Stimulated activated CD4-positive, alpha-beta T cell treated with anti-CD3 and anti-CD28 coated beads, Interleukin-1b, Interleukin-23, amount 100 ng/mL, for 48 hours (primary cell): ENCODE measurements at places on chromosomes 2 and 18.

DNA sequence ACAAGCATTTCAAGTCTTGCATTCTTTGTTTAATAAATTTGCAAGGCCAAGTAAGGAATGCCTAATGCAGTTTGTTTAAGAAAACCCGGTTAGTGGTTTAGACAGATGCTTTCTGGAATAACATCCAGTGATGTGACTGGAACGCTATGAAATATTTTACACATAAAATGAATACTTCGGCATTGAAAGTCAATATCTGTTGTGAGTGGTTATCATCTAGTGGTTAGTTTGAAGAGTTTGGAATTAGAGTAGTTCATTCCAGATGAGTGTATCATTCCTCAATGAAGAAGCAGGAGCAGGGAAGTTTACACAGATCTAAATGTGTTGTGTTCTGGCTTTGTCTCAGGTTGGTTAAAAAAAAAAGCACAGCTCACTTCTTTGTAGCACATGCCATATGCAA, 608.0 kb upstream of the PIK3C3 start:
- no peak for DNase-seq

GRCh38 chr2:7094231-7094741, 177.1 kb downstream of the RNF144A start:
- no peak for DNase-seq

- no peak for DNase-seq
Measured at GRCh38 chr2:68846091-68846490, 25.1 kb downstream of the BMP10 start.

DNA sequence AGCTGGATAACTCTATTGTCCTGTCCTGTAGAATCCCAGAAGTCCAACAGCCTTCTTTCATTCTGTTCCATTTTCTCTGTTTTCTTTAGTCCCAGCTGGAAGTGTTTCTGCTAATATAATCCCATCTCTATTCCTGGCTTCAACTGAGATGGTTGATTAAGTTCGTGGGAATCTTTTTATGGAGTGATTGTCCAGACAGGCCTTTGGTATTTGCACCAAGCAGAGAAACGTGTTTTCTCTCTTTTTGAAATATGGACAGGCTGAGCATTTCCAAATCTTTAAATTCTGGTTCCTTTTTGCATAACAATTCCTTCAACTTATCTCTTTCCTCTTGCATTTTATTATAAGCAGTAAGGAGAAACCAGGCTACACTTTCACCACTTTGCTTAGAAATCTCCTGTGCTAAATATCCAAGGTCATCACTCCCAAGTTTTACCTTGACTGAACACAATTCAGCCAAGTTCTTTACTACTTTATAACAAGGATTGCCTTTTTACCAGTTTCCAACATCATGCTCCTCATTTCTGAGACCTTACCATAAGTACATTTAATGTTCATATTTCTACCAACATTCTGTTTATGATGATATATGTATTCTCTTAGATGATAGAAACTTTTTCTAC, 108.8 kb downstream of the ZFP36L2 start:
- no peak for DNase-seq

GRCh38 chr2:4937550-4937949, 754.6 kb upstream of the SOX11 start:
- no peak for DNase-seq

DNA sequence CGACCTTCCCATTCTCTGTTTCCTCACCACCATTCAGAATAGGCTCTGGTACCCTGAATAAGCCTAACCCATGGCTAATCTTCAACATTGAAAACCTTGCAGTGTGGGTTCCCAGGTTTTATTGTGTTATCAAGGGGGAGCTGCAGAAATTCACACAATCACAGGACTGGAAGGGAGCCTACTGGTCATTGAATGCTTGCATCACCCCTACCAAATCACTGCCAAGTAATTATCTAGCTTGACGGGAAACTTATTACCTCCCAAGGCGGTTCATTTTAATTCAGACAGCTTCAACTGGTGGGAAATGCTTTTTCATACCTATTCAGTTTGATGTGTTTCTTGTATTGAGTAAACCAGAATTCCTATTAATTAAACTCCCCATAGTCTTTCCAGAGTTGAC, 33.6 kb upstream of the EFEMP1 start:
- DNase-seq: no peak

- DNase-seq: no peak
Measured at GRCh38 chr2:150282771-150283371, 204.6 kb downstream of the RND3 start.

GRCh38 chr2:196293751-196294515, 122.6 kb upstream of the STK17B start:
- no peak for DNase-seq

GRCh38 chr18:22467760-22468553, 50.2 kb upstream of the CTAGE1 start:
- no peak for DNase-seq

DNA sequence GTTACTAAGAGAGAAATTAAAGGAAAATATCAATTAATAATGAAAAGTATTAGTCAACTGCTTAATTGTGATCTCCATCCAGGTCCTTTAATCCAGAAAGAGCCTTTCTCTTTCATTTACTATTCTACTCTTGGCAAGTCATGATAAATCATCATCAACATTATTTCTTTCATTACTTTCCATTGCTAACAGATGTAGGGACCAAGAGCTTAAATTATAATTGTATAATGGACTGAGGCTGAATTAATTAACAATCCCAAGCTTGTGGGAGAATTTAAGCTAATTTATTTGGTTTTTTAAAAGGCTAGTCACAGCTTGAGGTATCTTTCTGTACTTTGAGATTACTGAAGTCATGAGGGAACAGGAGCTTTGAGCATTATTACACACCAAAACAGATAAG, 223.9 kb downstream of the ERBB4 start:
- no peak for DNase-seq
